Kasumi-1 (cell line): ENCODE measurements at places on chromosomes 3 and 15.

DNA sequence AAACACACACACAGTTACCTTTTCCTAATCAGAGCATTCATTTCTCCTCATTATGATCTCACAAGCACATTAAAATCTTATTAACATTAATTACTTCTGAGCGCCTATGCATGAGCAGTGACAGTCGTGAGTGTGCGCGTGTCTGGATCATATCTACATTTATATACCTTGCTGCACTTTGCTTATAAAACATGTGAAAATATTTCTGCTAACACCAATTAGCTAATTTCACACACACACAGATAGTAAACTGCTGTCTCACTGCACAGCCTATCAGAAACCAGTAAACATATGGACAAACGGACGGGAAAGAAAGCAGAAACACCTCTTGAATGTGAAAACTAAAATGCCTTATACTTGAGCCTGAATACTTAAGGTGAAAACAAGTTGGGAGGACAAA is 64.8 kb downstream of the ZBTB20 start:
- no peak for DNase-seq

DNA sequence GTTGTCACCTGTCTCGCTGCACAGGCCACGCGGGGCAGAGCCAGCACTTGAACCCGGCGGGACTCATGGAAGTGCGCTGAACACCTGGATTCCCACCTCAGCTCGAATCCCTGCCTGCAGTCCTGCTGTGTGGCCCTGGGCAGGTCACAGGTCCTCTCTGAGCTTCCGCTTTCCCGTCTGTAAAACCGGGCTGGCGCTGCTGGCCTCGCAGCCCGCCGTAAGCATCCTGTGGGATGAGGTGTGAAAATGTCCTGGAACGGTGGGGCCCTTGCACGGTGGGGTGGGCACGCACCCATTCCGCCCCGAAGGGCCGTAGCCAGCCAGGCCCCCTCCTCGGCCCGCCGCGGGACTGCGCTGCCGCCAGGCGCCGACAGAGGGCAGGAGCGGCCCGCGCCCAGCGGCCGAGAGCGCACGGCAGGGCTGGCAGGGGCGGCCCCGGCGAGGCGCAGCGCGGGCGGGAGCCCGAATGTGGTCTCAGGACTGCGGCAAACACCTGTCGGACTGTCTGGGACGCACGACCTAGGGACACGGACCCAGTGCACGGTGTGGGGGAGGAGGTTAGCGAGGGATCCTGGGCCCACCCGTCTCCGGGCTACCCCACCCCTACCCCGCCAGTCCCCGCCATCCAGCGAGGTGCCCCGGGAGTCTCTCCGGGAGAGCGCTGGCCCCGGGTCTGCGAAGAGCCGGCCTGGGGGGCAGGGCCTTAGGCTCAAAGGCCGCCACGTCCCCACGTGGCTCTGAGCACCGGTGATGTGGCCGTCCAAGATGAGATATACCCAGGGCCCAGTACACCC is 40.4 kb downstream of the DNAJB8 start:
- DNase-seq = peak; percentile 47

DNA sequence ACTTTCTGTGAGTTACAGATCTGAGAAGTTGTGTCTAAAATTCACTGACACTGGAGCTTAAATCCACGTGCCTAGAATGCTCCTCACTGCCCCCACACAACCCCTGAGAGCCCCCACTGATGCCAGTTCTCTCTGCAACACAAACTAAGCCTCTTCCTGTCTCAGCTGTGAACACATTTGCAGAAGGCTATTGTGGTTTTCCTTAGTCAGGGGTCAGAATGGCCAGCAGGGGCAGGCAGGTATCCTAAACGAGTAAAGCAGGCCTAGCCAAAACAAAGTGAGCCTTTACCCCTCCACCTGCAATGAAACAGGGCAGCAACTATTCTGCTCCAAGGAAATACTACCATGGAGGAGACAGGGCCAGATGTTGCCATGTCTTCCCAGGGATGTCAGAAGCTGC is 78.6 kb downstream of the FHIT start:
- peak; percentile 39 for DNase-seq

GRCh38 chr3:33791477-33792166 is 6.8 kb upstream of the PDCD6IP start:
- DNase-seq = peak; percentile 33
